Stimulated activated CD4-positive, alpha-beta T cell treated with anti-CD3 and anti-CD28 coated beads, Interleukin-2, amount 100 ng/mL, for 24 hours (primary cell): ENCODE measurements at places on chromosomes 5 and 9.

DNA sequence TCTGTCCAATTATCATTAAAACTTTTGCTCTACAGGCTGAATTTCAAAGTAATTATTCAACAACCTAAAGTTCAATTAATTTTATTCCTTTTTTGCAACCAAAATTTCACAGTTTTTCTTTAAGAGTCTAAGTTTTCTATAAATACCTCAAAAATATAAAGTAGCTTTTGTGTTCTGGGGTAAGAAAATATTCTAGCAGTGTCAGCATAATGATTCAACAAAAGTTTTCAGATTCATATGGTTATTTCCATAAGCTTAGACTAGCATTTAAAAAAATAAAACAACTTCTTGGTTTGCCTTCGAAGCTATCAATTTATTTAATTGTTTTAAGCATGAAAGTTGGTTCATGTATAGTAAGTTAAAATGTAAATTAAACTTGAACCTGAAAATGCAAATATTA is 1962.3 kb upstream of the CDH6 start:
- no peak for DNase-seq

GRCh38 chr5:171387970-171388815 is 544 bp downstream of the NPM1 start:
- DNase-seq: peak; percentile 89

GRCh38 chr5:167773668-167774301 is 517.7 kb upstream of the WWC1 start:
- no peak for DNase-seq

GRCh38 chr9:94937214-94937903 is 210.9 kb downstream of the AOPEP start:
- no peak for DNase-seq

- DNase-seq: no peak
Measured at GRCh38 chr5:56270058-56270457, 36.9 kb upstream of the ANKRD55 start.
